ENCODE measurements at places on chromosomes 3 and 15. TPM values are rescaled to one million over a fixed set of nuclear protein-coding genes. Genes with fewer than 3 reads are reported as not detected.

GRCh38 chr15:26037369-26037768, 174.2 kb upstream of the ATP10A start:
- no peak for DNase-seq

DNA sequence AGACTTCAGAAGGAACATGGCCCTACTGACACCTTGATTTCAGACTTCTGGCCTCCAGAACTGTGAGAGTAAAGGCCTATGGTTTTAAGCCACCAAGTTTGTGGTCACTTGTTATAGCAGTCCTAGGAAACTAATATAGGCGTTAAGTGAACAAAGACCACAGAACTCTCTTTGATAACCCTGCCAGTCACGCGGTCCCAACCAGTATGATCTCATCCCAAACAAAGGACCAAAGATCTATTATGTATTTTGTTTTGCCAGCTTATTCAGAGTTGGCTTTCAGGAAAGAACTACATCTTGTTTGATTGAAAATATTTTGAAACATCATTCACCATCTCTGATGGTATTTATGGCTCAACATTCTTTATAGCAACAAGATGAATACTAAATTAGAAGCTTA, 294.4 kb upstream of the SLCO3A1 start:
- DNase-seq = no peak

GRCh38 chr15:71549091-71549490, 261.3 kb upstream of the NR2E3 start:
- no peak for DNase-seq

DNA sequence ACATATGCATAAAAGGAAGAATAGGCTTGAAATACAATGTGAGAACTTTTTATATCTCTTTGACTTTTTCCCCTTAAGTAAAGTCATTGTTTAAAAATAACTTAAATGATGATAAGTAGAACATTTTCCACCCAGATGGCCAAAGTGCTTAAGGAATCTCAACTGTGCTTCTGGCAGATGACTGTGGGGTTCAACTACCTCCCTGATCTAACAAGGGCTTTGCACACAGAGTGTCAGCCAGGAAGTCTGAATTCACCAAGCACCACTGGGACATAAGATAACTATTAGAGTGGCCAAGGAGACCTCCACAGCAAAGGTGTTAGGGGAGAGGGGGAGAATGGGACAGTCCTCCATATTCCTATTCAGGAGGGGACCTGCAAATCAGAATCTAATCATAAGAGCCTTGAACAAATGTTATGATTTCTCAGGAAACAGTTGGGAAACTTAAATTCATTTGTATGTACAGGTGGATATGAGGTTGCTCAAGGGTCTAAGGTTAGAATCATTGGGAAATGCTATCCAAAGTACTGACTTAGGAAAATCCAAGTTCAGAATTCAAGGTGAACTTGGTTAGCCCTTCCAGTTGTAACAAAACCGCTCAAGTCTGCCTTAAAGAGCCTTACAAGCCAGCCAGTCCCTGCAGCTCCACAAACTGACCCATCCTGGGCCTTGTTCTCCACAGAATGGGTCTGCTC, at the start of gene FETUB:
Gene FETUB, plus strand, starts transcription at position 622 of the 695 bp plus-strand sequence. Its CDS starts 62 bp downstream, at position 684.
- DNase-seq = no peak

GRCh38 chr3:172192830-172193415, 153.5 kb downstream of the FNDC3B start:
- DNase-seq = no peak

- no peak for DNase-seq
Observed at GRCh38 chr15:92808598-92809063, 91.5 kb upstream of the CHD2 start.

GRCh38 chr15:29822684-29823459, 604 bp upstream of the TJP1 start:
- DNase-seq = no peak

DNA sequence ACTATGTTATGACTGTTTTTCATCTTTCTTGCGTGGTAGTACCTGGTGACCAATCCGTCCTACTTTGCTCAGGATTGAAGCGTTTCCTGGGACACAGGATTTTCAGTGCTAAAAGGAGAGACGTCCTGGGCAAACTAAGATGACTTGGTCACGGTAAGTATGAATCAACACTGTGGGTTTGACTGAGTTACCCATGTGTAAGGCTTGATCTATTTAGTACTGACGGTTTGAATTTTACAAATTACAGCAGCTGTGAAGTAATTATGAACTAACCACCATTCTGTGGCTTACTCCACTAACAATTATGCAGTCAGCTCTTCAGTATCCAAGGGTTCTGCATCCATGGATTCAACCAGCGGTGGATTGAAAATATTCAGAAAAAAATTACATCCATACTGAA, 172.9 kb upstream of the FEZF2 start:
- DNase-seq = no peak

The SLC7A14 gene
- polyA plus RNA-seq = 1.6 TPM

The CIB2 gene
- 30.0 TPM for polyA plus RNA-seq

The C3orf18 gene
- 16.0 TPM for polyA plus RNA-seq
